Right ventricle myocardium superior (tissue), 1 donor: ENCODE measurements at places on chromosomes 11 and 22. TPM values are rescaled to one million over a fixed set of nuclear protein-coding genes. Genes with fewer than 3 reads are reported as not detected.

Gene YDJC
- 4.5 TPM for total RNA-seq

Gene ARHGAP8
- total RNA-seq: not detected

Gene TCP11L1
- 5.4 TPM for total RNA-seq

Gene SLC22A25
- not detected for total RNA-seq

Gene MFRP
- total RNA-seq: not detected

Gene DEUP1
- total RNA-seq: not detected

Gene DYNC2H1
- total RNA-seq: 2.9 TPM

Gene GRM5
- 0.13 TPM for total RNA-seq

Gene SLC43A1
- 5.4 TPM for total RNA-seq

Gene ANGPTL5
- total RNA-seq: 1.9 TPM

Gene KMT5B
- total RNA-seq: 22.5 TPM

Gene EXPH5
- total RNA-seq: 2.5 TPM

Gene MRGPRX4
- total RNA-seq: not detected

Gene GDPD4
- total RNA-seq: not detected

Gene SCGB1A1
- not detected for total RNA-seq

Gene PDE2A
- total RNA-seq: 38.5 TPM

Gene CYB5R2
- 1.0 TPM for total RNA-seq

Gene CD248
- 15.7 TPM for total RNA-seq

Gene DBX1
- not detected for total RNA-seq

Gene IGLL1
- not detected for total RNA-seq

Gene PARVG
- 3.5 TPM for total RNA-seq

Gene PACSIN3
- total RNA-seq: 175 TPM

Gene SAMM50
- total RNA-seq: 78.0 TPM

Gene SIAE
- 83.4 TPM for total RNA-seq

Gene CREB3L1
- total RNA-seq: 69.2 TPM
